Left cardiac atrium (tissue), 4 donors: ENCODE measurements at places on chromosomes 3 and 15.

- no peak for DNase-seq
Measured at GRCh38 chr3:48299746-48300712, 33.4 kb downstream of the SPINK8 start.

GRCh38 chr3:101888653-101889052 is 39.3 kb downstream of the NFKBIZ start:
- DNase-seq, result no peak

DNA sequence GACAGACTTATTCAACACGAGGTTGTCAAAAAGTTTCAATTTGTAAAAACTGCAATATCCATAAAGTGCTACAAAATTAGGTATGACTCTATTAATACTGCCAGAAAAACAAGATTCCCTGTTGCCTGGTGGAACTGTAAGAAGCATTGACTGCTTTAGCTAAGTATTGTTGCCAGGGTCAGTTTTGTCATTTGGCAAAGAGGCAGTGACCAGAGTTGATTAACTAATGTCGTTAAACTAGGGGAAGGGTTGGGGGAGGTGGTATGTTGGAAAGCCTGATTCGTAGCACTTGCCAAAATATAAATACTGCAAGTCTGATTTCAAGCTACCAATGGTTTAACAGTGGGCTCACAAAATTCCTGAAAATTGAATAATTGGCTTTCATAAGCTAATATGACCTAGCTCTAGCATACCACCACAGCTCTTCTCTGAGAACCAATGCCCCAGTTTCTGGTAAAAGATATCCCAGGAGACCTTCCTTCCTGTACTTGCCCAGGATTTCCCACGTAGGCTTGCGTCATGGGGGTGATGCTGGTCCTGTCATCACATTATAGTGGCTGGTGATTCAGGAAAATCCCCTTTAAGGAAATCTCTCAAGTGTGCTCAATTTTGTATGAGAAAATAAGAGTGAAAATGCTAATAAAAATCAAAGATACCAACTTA is 266.4 kb upstream of the TBC1D5 start:
- peak; percentile 51 for DNase-seq

GRCh38 chr3:148878095-148878494 is 13.0 kb downstream of the CPA3 start:
- no peak for DNase-seq

GRCh38 chr3:139636511-139636910 is 41.3 kb downstream of the NMNAT3 start:
- no peak for DNase-seq

- no peak for DNase-seq
Measured at GRCh38 chr3:101163554-101163953, 156.8 kb downstream of the IMPG2 start.
